HS-5 (cell line): ENCODE measurements at places on chromosomes 4 and X.

- no peak for DNase-seq
These were observed 1928.4 kb downstream of the STIM2 start for GRCh38 chr4:28788929-28789490.

- DNase-seq, result no peak
These were observed 21.1 kb upstream of the PIGA start for GRCh38 chrX:15356444-15356843.

DNA sequence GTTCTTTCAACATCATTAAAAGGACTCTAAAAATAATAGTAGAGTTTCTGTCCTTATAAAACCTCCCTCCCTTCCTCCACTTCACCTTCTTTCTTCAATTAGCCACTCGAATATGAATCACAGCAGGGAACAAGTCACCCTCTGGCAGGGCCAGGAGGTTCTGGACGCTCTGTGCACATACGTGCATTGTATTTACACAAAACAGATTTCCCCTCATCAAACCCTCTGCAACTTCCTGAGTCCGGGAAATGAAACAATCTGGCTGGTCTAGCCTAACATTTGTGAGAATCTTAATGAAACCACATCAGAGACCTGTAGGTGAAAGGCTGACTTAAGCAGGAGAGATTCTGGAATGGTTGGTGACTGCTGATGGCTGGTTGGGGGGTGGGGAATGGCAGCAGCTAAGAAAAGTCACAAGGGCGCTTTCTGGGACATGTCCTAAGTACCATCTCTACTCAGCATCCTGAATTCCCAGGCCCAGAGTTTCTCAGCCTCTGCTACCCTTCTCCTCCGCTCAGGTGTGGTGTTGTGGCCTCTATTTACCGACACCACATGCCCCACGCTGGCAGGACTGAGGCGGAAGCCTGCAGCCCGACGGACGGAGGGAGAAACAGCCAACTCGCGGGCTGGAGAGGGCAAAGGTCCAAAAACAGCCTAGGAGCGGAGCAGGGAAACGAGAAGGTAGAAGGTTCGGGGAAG is 1.0 kb downstream of the ZDHHC9 start:
- DNase-seq, result no peak

DNA sequence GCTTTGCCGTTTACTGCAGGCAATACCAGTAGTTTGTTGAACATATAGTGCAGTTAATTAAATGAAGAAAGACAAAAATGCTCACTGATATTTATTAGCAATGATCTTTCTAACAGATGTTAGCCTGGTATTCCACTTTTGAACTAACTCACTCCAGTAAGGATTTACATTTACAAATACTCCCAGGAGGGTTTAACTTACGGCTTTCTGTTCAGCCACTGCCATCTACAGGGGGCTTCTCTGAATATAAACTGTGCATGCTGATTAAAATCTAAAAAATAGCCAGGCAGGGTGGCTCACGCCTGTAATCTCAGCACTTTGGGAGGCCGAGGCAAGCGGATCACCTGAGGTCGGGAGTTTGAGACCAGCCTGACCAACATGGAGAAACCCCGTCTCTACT is 2.2 kb upstream of the SRD5A3 start:
- no peak for DNase-seq

GRCh38 chr4:47313384-47313783 is 150.1 kb downstream of the COMMD8 start:
- no peak for DNase-seq

DNA sequence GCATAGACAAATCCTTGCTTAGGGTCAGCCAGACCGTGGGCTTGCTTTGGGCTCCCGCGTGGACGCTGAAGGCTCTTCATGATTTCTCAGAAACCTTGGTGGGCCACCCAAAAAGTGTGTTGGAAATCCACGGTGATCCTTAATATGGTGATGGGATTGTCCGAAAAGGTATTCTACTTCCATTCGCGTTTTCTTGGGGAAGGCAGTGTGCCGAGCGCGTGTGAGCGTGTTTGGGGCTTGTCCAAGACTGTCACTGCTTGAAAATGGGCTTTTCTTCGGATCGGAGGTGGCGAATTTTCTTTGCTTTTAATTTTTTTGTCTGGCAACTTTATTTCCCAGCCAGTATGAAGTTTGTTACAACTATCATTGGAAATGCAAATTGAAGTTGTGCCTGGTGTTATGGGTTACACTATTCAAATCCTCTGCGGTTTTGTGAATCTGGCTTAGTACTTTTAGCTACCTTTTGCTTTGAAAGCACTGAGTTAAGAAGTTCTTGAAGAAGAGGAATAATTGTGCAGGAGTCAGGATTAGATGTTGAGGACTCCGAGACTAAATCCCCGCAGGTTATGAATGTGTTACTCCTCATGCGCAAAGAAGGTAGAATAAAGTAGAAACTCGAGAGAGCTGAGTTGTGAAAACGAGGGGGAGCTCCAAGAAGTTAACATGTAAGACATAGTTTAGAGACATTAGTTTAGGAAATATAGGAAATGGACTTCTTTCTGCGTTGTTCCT is 3.2 kb downstream of the SPRY1 start:
- no peak for DNase-seq

DNA sequence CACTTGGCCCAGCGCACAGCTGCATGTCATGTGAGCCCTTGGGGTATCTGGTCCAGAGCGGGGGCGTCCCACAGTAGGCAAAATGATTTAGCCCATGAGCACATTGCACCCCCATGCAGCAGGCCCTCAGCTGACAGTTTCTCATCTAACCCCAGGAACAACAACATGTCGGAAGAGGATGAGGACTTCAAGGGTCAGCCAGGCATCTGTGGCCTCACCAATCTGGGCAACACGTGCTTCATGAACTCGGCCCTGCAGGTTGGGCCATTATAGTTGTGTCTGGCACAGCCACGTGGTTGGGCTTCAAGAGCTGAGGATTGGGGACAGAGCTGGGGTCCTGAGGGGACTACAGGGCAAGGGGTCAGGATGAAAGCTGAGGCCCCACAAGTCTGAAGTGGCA is 7.8 kb downstream of the USP11 start:
- DNase-seq, result no peak

GRCh38 chrX:65610040-65610439 is 57.4 kb upstream of the MSN start:
- DNase-seq, result no peak

- DNase-seq, result no peak
These were observed 2.1 kb downstream of the C4orf54 start for GRCh38 chr4:99655308-99656081.

GRCh38 chr4:141133999-141134995 is 1.0 kb upstream of the RNF150 start:
- DNase-seq, result no peak

DNA sequence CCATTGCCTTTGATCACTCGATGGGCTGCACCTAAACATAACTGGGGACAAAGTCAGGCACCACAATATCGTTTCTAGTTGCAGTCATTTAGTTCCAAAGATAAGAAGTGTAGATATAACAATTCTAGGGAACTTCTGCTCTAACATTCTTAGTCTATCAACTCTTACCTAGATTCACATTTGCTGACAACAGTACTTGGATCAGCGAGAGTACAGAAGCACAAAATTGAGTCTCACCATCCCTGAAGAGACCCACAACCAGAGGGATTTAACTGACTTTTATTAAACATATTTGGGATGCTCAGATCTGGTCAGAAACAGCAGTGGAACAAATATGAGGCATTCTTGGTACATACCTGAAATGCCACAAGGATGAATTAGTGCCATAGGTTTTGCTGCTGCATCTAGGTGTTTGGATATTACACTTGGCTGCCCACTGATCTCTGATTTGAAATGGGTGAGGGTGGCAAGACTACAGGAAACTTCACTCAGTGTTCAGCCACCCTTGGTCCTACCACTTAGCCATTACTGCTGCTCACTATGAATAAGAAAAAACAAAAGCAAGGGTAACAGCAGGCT is 28.9 kb upstream of the HUWE1 start:
- no peak for DNase-seq

DNA sequence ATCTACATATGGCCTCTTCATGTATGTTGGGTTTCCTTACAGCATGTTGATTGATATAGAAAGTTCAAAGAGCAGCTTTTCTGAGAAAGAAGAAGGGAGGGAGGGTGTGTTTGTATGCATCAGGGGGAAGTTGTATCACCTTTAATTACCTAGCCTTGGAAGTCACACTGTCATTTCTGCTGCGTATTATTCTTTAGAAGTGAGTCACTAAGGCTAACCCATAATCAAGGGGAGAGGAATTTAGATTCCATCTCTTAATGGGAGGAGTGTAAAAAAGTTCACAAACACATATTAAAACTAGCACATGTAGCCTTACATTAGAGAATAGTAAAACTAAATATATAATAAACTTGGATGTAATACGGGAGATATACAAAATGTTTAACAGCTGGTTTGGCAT is 86.5 kb upstream of the CBLL2 start:
- DNase-seq, result no peak

DNA sequence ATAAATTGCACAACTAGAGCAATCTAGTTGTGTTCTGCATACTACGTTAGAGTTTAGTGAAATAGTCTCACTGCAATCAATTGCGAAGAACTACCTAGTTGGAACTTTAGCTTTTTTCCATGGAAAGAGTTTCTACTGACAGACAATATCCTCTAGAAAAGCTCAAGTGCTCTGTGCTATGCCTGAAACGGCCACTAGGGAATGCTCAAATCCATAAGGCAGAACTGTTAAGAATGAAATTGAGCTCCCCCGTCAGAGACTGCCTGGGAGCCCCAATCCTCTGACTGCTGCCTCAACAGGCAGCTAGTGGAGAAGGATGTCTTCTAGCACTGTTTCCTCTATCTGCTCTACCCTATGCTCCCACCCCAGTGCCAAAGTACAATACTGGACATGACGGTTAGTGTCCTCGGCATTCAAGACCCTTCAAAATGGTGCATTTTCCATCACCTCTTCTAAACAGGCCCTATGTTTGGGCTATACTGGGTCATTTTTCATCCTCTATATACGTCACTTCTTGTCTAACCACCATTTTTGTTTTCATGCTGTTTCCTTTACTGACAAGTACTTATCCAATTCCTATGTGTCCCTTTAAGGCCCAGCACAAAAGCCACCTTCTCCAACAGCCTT is 35.3 kb downstream of the FRMD7 start:
- no peak for DNase-seq

DNA sequence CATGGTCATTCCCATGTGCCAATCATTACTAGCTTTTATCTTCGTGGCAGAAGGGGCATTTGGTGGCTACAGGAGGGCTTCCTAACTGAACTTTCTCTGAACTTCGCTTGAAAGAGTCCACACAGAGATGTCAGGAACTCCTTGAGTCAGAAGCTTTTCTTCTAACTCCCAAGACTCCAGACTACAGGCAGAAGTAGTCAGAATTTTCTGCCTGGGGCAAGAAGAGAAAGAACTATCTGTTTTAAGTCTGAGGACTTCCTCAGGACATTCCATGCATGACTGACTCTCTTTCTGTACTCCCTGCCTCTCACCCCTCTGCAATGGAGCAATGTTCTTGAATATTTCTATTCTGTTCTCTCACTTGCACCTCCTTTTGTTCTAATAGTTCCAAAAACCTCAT is 170.5 kb upstream of the TBC1D9 start:
- DNase-seq, result no peak

- no peak for DNase-seq
These were observed 259.4 kb upstream of the DIAPH2 start for GRCh38 chrX:96425200-96425599.

GRCh38 chrX:54064564-54064963 is 20.3 kb upstream of the PHF8 start:
- DNase-seq, result no peak

- no peak for DNase-seq
These were observed 47.9 kb downstream of the MCUB start for GRCh38 chr4:109607976-109608375.

DNA sequence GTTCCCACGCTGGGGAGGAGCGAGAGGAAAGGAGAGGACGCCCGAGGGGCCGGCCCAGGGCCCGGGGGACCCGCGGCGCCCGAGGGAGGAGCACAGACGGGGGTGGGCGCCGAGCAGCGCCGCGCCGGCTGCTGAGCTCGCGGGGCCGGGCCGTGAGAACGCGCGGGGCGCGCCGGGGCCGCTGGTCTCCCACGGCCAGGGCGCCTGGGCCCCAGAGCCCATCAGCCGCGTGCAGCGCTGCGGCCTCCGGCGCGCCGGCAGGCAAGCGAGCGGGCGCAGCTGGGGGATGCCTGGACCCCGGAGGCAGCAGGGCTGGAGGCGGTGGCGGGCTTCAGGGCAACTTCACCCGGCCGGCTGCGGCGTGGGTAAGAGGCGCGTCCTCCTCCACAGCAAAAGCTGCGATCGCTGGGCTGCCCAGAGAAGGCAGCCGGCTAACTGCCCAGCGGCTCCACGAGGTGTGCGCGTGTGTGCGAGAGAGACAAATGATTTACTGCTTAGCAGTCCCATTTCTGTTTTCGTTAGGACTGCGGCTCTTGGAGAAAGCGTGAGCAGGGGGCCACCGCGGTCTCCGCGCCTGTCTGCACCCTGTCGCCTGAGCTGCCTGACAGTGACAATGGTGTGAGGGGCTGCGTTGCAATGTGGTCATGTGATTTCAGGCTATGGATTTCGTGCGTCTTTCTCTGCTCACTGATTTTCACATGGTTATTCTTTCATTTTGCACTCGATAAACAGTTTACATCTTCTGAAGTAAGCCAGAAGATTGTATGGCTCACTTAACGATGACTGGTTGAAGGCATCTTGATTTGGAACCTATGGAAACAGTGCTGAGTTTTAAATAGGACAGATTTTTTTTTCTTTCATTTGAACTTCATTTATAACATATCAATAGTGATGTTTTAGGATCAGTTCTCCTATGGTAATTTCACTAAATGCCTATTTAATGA is 1.2 kb downstream of the GUCY1A1 start:
- no peak for DNase-seq

- DNase-seq, result no peak
These were observed 281.3 kb downstream of the PTTG2 start for GRCh38 chr4:38241541-38241940.

DNA sequence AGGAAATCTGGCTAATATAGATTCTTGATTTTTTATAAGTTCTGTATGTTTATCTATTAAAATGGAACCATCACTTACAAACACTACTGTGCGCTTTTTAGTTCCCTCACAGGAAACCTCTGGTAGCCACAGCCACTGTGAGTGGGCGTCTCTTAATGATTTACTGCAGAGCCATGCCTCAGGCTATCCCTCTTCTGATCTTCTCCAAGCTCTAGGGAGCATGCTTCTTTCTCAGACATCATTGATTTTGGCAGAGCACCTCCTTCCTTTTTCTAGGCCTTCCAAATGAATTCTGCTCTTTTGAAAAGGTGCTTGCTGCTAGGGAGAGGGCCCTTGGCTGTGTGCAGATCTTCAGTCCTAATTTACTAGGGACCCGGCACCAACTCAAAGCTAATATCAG is 61.1 kb upstream of the STS start:
- DNase-seq, result no peak
